ENCODE measurements at places on chromosomes 5 and 9.

DNA sequence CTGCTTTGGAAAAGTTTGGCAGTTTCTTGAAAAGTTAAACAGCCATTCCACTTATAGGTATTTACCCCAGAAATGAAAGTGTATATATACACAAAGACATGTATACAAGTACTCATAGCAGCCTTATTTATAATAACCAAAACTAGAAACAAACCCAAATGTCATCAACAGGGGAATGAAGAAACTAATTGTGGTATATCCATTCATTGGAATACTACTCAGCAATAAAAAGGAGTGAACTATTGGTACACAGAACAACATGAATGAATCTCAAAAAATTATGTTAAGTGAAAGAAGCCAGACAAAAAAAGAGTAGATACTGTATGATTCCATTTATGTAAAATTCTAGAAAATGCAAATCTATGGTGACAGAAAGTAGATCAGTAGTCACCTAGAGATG is 2.7 kb downstream of the MORN5 start:
- no peak for DNase-seq

DNA sequence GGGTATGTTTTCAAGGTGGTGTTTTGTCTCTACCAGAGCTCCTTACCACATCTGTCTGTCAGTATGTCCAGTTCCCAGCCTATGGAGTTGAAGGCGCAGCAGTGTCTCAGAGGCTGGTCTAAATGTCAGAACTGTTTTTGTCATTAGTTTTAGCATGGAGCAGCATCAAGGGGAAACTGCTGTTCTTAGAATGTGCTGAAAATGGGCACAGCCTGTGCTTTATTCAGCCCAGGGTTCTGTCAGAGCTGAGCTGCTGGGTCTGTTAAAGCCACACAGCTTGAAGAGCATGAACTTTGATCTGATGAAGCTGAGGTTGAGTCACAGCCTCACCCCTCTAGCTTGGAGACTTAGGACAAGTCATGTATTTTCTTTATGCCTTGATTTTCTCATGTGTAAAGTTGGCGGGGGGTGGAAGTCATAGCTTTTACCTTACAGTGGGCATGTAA is 71.9 kb downstream of the RALGPS1 start:
- peak; percentile 11 for DNase-seq

GRCh38 chr5:168647083-168647482 is 67.9 kb upstream of the PANK3 start:
- no peak for DNase-seq

DNA sequence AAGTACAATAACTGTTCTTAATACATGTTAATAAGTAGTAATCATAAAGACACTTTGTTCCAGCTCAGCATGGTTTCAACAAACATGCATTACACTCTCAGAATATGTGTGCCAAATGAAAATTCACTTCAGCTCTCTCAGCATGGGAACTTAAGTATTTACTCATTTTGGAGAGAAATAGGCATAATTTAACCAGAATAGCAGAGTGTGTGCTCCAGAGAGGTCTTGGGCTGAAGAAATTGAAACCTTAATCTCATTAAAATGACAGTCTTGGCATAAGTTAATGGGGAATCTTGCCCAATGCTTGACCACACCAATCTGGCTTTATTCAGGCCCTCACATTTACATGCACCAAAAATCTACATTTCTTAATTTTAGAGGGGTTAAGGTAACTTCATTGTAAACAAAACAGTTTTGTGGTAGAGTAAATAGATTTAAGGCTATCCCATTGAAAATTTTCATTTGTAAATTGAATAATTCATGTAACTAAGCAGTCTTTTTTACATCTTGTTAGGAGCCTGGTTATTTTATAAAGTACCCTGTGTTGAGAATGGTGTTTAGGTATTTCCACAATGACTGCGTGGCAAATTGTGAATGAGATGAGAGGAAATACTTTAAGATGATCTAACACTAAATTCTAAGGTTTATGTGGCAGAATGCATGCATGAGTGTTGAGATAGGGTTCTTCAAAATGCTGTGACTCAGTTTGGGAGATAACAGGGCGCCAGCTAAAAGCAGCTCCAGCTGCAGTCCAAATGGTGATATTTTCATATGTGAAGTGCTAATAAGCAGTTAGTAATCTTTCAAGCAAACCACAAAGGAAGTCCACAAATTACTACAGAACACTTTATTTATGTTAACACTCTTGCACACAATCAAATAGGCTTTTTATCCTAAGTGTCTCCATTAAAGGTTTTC is 11.3 kb upstream of the LOX start:
- DNase-seq, result no peak
